ENCODE measurements at places on chromosomes 2 and 18.
A peak's percentile ranks its signal among the peaks of the same experiment; 100 is the strongest.

DNA sequence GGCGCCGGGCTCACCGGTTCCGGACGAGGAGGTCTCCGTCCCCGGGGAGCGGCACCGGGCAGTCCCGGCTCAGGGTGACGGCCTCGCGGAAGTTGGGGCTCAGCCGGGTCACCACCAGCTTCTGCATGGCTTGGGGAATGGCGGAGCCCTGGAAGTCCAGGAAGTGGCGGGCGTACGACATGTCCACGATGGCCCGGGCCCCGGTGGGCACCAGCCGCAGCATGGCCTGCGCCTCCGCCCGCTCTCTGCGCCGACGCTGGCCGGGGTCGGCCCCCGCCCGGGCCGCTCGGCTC is 157 bp downstream of the PTGR3 start:
- DNase-seq, result no peak

DNA sequence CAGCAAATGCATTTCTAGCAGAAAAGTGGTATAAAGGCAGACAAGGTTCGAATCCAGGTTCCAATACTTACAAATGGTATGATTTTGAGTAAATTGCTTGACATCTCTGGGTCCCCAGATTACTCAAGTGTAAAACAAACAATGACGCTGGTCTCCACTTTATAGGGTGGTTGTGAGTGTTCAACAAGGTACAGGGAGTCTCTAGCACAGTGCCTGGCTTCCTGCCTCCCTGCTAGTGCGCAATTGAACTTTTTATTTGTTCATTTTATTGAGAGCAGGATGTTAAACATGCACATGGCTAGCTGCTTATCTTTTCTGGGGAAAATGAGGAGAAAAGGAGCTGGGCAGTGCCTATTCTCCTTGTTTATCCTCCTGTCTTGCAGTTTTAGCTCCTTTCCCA is 74.9 kb upstream of the MYL1 start:
- DNase-seq, result no peak

GRCh38 chr2:98693477-98693876 is 37.5 kb downstream of the MGAT4A start:
- DNase-seq, result no peak

GRCh38 chr2:55992455-55992854 is 68.9 kb upstream of the EFEMP1 start:
- DNase-seq, result peak; percentile 95

- DNase-seq, result no peak
Measured at GRCh38 chr2:35614640-35615039, 740.9 kb upstream of the CRIM1 start.

DNA sequence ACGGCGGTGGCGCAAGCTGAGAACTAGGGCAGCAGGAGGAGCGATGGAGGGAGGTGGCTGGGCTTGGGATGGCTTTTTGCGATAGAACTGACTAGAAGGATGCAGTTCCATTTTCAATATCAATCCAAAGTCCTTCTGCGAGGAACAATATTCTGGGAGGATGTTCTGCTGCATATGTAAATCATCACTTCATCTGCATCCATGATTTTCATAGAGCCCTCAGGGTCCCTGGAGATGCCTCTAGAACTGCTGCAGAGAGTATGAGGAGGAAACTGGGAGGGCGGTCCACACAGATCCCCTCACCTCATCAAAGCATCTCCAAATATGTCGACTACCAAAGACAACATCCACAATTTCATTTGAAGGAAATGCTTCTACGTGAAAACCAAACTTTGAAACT is 20.8 kb downstream of the CACNB4 start:
- DNase-seq, result no peak
